Right lobe of liver (tissue), 6 donors: ENCODE measurements at places on chromosomes 6 and 20.

- DNase-seq = no peak
Measured at GRCh38 chr20:19785173-19785982, 27.3 kb downstream of the RIN2 start.

- no peak for DNase-seq
Measured at GRCh38 chr20:41006126-41006935, 22.3 kb upstream of the TOP1 start.

DNA sequence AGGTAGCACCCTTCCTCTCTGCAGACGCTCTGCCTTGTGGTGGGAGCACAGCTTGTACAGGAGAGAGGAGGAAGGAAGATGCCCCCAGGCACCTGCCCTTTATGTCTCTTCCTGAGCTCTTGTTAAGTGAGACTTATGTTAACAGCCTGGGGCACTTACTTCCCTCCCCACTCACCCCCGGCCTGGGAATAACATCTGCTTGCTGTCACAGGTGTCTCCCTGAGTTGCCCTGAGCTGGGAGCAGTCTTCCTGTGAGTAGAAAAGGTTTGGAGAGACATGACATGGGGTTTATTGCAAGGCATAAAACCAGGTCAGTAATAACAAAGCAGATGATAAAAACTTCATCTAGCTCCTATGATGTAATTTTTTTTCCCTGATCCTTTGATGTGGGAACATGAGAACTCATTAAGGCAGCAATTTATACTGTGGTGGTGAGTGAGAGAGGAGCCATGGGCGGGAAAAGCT, 1.9 kb downstream of the SSTR4 start:
- no peak for DNase-seq

DNA sequence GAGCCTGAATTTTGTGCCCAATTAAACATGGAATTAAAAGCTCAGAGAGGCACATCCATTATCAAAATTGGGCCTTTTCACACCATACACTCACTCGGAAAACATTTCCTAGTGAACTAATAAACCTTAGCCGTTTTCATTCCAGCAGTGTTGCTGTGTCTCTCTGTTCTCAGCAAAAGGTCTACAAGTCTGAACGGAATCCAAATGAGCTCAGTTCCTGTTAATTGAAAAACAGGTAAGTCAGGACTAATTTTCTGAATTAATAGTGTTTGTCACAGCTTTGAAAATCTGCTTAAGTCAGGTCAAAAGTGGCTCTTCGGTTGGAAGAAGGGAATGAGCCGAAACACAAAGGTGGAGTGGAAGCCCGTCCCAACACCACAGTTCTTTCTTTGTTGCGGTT, 163.3 kb upstream of the RALGAPA2 start:
- DNase-seq = no peak

- no peak for DNase-seq
Measured at GRCh38 chr6:37005827-37006567, 542 bp downstream of the FGD2 start.

GRCh38 chr6:28856620-28857005, 67.2 kb downstream of the TRIM27 start:
- no peak for DNase-seq

- no peak for DNase-seq
Measured at GRCh38 chr6:33201147-33201545, 479 bp downstream of the SLC39A7 start.

- no peak for DNase-seq
Measured at GRCh38 chr6:52595796-52596130, 18.9 kb upstream of the TRAM2 start.

DNA sequence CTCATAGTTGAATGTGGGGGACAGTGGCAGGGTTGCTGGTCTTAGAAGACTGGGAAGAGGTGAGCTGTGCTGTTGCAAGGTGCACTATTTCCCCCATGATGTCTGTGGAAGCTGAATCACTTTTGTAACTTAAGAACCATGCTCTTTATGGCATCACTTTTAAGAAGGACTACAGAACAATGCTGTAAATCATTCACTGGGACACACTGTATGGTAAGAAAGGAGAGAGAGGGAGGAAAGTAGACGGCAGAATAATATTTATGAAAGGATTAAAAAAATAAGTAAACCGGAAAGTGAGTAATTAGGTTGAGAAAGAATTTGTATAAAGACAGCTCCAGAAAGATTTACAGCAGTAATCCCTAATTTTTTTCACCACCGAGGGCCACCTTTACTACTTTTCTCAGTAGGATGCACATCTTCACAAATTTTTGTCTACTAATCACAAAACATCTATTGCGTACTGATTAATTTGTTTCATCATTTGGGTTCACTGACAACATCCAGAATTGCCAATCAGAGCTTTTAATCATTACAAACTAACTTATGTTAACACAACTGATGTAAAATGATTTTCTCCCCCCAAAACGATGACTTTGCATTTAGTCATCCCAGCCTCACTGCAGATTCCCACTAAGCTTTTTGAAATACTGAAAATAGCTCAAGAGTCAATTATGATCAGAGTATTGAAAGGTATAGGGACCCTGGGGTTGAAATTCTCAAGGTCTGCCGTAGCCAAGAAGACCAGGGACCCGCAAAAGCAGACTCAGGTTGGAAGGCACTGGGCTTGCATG, 560.7 kb upstream of the NOX3 start:
- DNase-seq = no peak

GRCh38 chr6:67698534-67698933, 936.5 kb upstream of the ADGRB3 start:
- no peak for DNase-seq

DNA sequence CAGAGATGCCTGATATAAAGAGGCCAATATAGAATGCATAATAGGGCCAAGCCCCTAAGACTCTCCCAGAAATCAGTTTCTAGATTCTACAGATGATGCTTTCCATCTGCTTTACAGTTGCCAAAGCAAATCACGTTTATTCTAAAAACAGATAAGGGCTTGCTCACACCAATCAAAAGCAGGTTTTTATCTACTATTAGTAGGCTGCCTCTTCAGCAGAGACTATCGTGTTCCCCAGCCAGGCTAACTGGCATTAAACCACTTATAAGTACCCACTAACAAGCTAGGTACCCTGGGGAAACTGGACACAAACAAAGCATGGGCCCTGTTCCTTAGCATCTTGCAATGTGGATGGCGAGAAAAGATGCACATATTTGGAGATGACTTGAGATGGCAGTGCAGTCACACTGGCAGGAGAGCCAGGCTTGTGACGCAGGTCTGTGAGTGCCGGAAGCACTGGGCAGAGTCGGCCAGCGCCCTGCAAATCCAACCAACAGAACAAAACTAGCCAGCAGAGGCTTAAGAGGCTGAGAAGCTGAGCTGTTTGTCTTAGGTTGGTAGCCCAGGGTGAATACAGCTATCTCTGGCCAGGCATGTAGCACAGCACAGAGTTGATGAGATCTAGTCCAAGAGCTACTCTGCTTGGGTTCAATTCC, 73.4 kb downstream of the GFOD1 start:
- peak; percentile 77 for DNase-seq

DNA sequence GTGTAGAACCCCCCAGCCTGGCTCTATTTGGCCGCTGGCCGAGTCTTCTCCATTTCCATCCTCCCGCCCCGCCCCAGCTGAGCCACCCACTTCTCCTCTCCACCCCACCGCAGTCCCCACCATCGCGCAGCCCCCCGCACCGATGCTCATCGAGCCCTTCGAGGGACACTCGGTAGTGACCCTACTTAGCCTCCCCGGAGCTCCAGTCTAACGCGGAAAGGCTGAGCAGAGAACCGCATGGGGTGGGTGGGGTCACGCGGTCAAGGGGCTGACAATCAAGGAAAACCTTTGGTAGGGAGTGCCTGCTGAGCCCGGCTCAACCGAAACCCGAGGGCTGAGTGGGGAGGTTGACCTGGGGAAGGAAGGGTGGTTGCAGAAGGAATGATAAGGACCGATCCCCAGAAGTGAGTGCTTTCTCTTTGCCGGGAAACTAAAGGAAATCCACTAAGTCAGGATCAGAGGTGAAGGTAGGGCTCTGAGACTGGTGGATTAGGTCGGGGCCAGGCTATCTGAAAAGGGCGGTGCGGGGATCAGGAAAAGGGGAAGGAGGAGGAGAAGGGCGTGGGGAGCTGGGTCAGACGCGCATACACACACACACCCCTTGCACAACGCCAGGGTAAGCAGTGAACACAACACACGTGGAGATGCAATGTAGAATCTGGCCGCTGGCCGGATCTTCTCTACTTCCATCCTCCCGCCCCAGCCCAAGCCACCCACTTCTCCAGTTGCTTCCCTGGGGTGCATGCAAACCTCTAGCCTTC, 49.8 kb downstream of the CPXM1 start:
- peak; percentile 58 for DNase-seq

GRCh38 chr6:74742793-74743508, 462.9 kb downstream of the COL12A1 start:
- DNase-seq = no peak

DNA sequence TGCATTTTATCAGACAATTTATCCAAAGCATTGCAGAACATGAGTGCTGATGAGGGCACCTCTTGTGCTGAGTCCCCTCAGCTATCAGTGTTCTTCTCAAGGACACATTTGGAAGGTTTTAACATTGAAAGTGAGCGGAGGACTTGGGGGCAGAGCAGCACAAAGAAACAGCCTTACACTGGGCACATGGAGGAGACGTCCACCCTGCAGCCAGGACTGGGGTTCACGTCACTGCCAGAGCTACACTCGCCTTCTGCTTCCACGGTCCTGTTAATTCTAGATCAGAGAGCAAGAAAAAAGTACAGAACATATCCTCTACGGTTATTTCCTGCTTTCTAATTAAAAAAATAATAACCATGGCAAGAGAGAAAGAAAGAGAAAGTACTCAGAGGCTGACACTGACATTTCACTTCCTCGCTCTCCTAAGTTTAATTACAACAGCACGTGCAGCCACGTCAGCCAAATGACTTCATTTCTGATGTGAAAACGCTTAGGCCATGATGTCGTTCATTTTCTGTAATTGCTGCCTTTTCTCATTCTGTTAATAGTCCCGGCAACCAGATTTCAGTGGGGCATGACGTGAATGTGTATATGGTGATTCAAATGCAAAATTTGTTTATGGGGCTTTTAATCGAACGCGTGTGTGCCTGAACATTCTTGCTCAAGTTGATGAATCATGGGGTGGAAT, 5.1 kb downstream of the PRND start:
- DNase-seq = no peak
